ENCODE measurements at places on chromosomes 13 and 19.

- DNase-seq, result no peak
Observed at GRCh38 chr19:2047076-2047448, 4.0 kb downstream of the MKNK2 start.

DNA sequence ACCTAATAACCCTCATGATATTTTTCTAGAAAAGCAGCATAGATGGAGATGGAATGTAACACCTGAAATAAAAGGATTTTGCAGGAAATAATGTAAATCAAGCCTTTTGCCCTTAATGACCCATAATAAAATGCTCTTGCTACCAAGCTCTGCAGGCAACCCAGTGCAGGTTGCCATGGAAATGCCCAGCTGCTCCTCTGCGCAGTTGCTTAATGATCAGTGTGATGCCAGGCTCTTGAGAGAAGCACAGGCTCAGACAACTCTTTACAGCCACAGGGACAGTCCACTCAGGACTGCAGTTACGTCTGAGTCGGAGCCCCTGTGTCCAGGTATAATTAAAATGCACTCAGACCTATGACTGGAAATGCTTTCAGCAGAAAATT is 165.5 kb downstream of the LACC1 start:
- no peak for DNase-seq

DNA sequence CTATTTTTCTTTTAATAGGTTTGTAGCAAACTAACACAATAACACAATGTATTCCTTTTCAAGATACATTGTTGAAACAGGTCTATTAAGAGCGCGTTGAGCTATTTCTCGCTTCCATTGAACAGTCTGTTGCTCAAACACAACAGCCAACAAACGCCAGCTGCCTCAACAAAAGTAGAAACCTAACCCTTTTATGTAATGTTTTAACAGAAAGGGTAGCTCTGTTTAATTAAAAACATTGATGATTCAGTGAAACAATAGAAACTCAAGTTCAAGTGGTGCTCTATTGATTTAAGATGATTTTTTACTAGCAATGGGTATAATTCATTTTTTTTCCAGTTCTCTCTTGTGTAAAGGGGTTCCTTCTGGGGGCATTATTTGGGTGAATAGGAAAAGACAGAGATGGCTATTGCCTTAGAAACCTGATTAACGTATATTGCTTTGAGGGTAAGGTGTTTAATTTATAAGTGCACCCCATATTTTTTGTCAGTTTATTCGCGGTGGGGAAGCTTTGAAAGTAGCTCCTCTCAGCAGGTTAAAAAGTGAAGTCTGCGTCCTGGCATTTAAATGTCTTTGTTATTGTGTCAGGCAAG is 14.9 kb downstream of the ZIC2 start:
- DNase-seq, result no peak

- DNase-seq, result no peak
Observed at GRCh38 chr19:40553885-40554857, 22.5 kb upstream of the SHKBP1 start.

- DNase-seq, result no peak
Observed at GRCh38 chr19:17077447-17078028, 2.0 kb downstream of the MYO9B start.

- DNase-seq, result no peak
Observed at GRCh38 chr13:31372454-31372853, 172.7 kb downstream of the B3GLCT start.

Data from right forelimb (tissue), 1 donor.